ENCODE measurements at places on chromosomes 7 and 10. TPM values are rescaled to one million over a fixed set of nuclear protein-coding genes. Genes with fewer than 3 reads are reported as not detected.

Gene PALD1
- 15.7 TPM for total RNA-seq

Gene NRCAM
- total RNA-seq = 13.6 TPM

Gene MMP21
- total RNA-seq = under 0.01 TPM

Gene TLX1
- total RNA-seq = not detected

Gene GRID2IP
- total RNA-seq = not detected
